Heart left ventricle (tissue), 16 donors: ENCODE measurements at places on chromosomes 13 and 19. TPM values are rescaled to one million over a fixed set of nuclear protein-coding genes. Genes with fewer than 3 reads are reported as not detected.

DNA sequence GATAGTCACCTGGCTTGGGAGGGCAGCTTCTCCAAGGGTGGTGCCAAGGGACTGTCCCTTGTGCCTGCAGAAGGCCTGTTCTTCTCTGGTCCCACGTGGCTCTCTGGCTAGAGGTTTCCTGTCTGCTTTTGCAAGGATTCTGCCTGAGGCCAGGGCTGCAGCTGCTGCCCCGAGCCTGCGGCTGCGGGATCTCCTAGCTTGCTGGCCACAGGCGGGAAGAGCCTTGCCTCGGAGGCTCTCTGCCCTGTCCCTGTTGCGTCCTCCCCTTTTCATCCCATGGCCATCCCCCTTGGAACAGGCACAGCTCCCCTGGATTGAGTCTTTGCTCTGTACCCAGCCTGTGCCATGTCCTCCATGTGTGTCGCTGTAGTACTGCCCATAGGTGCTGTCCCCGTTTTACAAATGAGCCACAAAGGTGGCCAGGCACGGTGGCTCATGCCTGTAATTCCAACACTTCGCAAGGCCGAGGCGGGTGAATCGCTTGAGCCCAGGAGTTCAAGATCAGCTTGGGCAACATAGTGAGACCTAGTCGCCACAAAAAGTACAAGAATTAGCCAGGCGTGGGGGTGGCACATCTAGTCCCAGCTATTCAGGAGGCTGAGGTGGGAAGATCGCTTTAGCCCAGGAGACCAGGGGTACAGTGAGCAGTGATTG is 9.1 kb downstream of the IRF3 start:
- no peak for DNase-seq

GRCh38 chr13:102097708-102098107 is 304.1 kb downstream of the FGF14 start:
- no peak for DNase-seq

DNA sequence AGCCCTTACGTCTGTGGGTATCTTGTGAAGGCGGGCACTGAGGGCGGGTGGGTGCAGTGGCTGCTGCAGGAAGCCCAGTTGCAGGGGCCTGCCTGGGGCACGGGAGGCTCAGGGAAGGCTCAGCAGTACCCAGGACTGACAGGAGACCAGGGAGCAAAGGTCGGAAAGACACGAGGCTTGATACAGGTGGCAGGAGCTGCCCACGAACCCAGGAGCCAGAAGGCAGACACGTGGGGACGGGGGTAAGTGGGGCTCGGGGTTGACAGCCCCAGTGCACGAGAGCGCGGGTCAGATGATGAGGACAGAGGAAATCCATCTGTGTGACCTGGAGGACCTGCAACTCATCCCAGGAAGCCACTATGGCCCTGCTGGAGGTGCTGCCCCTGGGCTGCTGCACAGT is 25.3 kb downstream of the ELAVL1 start:
- no peak for DNase-seq

DNA sequence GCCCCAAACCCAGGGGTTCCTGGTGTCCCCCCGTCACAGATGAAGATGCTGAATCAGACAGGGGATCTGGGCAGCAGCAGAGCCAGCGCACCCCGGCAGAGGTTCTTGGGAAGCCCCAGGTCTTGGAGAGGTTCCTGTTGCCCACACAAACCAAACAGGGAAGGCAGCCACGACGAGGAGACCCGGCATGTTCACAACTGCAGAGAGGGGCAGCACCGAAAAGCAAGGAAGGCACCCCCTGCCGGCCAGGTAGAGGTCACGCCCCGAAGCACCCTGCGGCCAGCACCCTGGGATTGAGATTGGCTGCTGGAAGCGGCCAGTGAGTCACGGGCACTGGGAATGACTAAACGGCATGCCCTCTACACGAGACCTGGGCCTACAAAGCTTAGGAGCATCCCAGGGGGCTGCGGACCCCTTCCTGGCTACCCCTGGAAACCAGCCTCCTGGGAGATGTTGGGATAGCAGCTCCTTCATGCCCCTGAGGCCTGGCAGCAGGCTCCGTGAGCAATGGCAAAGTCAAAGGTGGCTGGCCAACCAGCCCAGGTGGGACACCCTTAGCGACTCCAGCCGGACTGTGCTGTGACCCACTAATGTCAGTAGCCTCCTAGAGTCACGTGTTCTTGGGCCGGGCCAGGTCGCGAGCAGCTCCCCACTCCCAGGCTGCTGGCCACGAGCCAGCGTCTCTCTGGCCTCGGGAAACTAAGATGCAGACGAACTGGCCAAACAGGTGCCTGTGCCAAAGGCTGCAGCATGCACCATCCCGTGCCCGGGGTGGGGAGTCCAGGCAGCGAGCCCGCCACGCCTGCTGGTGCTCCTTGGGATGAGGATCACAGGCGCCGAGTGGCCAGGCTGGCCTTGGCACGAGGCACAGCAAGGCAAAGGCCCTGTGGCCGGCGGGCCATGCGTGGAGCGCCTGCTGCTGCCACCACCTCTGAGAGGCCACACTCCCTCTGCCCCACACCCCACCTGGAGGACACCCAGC is 43.2 kb downstream of the MLLT1 start:
- no peak for DNase-seq

DNA sequence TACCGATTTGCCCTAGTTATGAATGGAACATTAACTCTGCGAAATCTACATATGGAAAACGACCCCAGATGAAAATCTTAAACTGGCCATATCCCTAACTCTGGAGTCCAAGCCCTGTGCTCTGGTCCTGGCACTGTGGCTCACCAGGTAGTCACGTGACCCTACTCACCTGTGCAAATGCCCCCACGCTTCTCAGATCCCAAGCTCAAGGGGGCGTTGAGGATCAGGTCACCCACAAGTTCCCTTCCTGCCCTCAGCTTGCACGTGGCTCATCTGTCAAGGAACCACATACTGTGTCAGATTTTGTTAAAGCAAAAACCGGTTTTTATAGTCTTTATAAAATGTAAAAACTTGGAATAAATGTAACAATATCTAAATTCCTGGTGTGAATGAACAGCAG is 324.0 kb downstream of the SHISA2 start:
- DNase-seq = no peak

- no peak for DNase-seq
Observed at GRCh38 chr13:32535115-32535514, 3.5 kb downstream of the N4BP2L2 start.

DNA sequence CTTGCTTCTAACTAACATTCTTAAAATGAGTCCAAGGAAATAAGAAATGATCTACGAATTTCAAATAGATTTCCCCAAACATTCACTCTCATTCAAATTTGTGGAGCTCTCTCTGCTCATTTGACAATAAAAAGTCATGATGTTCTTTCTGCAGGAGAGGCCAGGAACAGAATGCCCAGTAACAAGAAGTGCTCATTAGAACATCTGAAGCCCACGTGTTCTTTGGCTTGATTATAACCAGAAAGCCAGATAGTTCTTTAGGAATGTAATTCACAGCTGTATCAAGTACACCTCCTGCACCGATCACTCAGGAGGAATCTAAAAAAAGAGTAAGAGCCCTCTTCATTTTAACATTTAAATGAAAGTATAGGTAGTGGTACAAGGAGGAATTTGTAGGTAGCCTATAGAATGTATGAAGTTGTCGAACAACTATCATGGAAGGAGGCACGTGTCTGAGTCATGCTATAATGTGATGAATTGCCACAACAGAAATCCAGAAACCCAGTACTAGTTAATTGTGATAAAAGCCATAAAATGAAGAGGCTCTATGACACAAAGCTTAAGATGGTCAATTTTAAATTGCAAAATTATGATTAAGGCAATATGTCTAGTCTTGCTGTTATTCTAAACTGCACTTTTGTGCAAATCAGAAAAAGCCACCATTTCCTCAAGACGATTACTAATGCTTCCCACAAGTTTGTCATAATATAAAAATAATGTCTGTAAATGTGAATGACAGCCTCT is 12.8 kb downstream of the MEDAG start:
- no peak for DNase-seq

DNA sequence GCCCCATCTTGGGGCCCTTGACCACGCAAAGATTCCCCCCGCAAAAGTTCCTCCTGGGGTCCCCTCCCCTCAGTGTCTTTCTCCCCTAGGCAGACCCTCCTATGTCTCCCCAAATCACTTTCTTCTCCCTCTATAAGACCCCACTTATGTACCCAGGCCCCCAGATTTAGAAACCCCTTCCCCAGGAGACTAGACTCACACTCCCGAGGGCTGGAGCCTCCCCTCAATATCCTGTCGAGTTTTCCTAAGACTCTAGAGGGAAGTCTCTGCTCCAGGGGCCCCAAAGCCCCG is 1.4 kb downstream of the SLC1A5 start:
- DNase-seq = no peak

Gene WASF3
- total RNA-seq = 10.6 TPM
